ENCODE measurements at places on chromosomes 1 and 21. TPM values are rescaled to one million over a fixed set of nuclear protein-coding genes. Genes with fewer than 3 reads are reported as not detected.

SYCP1 gene
- total RNA-seq: 0.17 TPM

TNFAIP8L2 gene
- not detected for total RNA-seq

ANKRD34A gene
- total RNA-seq: not detected

STX12 gene
- total RNA-seq: 43.9 TPM

VANGL2 gene
- total RNA-seq: 18.2 TPM

RIPK4 gene
- 20.5 TPM for total RNA-seq

SELENBP1 gene
- 2.3 TPM for total RNA-seq
